ENCODE measurements at places on chromosomes 5 and 9.

- DNase-seq = peak; percentile 47
These were observed at the start of gene COL27A1 for GRCh38 chr9:114155263-114155994. Gene COL27A1, plus strand, starts transcription at chr9:114155537. Its CDS starts 414 bp downstream, at chr9:114155951.

- no peak for DNase-seq
These were observed 165.6 kb upstream of the ZNF462 start for GRCh38 chr9:106697390-106697749.

DNA sequence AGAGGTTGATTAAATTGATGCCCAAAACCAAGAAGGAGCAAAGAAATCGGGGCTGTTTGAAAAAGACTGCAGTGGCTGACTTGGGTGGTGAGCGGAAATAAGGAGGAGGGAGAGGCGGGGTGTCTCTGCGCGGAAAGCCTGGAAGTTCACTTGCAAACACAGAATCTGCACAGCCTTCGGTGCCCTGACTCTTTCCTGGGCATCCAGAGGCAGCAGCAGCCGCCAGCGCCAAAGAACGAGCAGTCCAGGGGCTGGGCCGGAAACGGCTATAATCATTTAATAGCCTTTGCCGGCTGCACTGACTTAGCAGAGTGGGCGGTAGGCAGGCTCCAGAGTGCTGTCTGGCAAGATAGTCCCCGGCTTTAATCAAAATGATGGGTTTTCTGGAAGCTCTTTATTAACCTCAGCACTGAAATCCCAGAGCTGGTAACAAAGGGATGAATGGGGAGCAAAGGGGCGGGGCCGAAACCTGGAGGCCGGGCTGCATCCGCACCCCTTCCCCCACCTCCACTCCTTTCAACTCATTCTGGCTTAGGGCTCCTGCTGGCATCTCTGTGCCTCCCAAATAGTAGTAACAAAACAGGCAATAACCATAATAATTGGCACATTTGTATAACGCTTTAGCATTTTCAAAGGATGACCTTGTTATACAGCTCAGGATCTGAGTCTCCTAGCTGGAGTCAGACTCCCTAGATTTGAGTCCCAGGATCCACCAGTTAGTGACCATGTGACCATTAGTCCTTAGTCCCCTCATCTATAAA lies 35.7 kb downstream of the PCDHAC2 start:
- DNase-seq = no peak

DNA sequence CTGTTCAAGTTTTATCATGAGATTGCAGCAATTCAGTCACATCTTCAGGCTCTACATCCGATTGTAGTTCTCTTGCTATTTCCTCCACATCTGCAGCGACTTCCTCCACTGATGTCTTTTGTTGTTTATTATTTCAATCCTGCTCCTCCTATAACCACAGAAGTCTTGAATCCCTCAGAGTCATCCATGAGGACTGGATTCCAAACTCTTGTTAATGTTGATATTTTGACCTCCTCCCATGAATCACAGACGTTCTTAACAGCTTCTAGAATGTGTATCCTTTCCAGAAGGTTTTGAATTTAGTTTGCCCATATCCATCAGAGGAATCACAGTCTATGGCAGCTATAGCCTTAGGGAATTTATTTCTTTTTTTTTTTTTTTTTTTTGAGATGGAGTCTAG lies 3.6 kb downstream of the FBXO38 start:
- no peak for DNase-seq

- DNase-seq = no peak
These were observed 87.5 kb upstream of the FBXW11 start for GRCh38 chr5:172093965-172094364.

DNA sequence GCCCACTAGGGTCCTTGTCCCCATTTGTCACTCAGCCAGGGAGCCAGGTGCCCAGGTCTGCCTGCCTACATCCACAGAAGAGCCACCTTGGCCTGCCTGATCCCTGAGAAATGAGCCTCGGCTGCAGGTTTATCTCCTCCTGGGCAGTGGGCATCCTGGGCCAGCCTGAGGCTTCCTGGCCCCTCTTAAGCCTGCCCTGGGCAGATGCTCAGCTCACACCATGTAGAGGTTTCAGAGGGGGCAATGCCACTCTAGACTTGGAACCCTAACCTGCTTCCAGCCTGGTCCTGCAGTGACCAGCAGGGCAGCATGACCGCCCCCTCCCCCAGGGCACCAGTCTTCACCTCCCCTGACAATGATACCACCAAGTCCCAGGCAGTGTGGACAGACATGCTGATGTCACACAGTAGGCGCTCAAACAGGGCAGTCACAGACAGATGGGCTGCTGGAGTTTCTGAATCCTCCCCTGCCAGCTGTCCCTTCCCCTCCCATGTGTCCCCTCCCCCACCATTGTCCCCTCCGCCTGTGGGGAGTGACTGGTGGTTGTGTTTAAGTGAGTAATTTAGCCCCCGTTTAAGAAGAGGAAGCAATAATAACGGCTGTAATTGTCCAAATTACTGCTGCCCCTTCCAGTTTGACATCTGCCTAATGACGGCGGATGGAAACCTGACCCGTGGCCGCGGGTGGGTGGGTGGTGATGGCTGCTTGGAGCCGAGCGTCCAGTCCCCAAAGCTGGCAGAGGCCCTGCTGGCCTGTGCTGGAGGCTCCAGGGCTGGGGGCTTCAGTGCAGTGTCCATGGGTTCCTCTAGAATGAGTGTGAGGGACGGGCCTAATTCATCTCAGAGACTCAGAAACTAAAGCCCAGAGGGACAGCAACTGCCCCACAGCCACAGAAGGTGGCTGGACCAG lies 147.7 kb downstream of the BARX1 start:
- DNase-seq = no peak

GRCh38 chr9:84323858-84324257 lies 16.7 kb downstream of the SLC28A3 start:
- DNase-seq = no peak

DNA sequence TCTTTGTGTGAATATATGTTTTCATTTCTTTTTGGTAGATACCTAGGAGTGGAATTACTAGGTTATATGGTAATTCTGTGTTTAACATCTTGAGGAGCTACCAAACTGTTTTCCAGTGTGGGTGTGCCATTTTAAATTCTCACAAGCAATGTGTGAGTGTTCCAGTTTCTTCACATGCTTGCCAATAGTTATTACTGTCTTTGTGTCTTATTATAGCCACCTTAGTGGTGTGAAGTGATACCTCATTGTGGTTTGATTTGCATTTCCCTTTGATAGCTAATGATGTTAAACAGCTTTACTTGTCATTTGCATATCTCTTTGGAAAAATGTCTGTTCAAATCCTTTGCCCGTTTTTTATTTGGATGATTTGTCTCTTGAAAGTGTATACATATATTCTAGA lies 513.0 kb downstream of the TMEM38B start:
- DNase-seq = no peak

DNA sequence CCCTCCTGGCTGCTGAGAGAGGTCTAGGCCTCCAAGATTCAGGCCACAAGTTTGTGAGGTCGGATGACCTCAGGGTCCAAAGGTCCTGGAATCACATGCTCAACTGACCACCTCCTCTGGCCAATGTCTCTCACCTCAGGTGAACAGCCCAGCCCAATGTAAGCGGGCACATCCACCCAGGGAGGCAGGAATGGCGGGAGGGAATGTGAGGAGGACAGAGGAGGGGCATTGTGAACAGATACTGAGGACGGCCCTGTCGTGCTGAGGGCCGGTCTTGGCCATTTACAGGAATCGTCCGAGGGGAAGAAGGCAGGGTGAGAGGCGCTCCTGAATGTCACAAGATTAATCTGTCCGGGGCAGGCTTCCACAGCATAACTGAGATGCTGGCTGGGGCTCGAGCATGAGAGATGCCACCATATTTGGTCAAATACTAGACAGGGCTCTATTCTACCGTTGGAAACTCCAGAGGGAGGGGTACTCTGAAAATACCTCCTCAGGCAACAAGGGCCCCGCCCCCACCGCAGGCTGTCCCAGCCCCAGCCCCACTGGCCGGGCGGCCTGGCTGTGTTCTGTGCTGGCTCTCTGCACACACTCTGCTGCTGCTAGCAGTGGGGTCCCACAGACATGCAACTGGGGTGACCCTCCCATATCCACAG lies 1.5 kb upstream of the IL17B start:
- no peak for DNase-seq

- DNase-seq = no peak
These were observed 18.0 kb upstream of the SMC2 start for GRCh38 chr9:104075801-104076753.

DNA sequence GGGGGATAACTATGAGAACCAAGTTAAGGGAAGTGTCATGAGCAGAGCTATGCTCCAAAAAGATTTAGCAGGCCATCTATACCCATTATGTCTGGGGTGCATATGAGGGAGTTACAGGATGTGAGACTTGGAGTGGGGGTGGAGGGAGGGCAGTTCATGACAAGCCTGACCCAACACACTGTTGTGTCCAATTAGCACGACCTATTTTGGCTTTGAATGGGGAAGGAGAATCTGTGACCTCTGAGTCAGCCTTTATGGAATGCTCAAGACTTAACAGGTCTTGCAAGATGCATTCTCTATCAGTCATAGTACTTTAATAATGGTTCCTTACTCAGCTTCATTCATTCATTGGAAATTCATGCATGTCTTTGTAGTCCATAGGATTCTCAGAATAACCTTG lies 71.7 kb downstream of the GRIA1 start:
- DNase-seq = no peak

Data from central memory CD4-positive, alpha-beta T cell (primary cell).